ENCODE measurements at places on chromosomes 5 and 9.

DNA sequence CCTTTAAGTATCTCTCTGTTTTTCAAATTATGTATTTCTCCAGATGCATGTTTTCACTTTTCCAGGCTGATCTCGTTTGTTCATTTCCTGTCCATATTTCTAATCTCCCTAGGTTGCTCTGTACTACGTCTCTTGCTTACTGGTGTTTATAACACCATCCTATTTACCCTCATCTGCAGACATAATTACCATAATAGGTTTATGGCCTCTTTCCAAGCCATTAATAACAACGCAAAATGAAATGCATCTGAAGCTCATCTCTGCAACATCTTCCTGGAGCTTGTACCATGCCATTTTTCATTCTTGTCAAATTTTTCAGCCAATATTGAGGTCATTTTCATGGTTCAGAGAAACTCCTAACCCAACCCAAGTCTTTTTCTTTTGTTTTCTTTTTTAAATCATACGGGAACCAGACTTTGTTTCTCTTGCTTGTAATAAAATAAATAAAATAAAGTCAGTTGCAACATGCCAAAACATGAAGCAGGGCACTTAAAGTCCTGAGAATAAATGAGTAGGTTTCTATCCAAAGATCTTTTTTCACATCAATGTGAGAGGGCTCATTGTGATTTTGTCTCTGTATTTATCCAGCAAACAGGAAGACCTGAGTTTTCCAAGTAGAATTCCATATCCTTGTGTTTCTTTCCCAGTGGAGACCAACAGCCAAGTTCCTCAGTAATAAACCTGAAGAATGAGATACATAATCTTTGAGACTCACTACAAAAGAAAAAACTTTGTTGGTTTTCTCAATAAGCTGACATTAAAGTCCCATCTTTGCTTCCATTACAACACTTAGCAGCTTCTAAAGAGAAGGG is 37.0 kb downstream of the DPYSL3 start:
- no peak for DNase-seq

DNA sequence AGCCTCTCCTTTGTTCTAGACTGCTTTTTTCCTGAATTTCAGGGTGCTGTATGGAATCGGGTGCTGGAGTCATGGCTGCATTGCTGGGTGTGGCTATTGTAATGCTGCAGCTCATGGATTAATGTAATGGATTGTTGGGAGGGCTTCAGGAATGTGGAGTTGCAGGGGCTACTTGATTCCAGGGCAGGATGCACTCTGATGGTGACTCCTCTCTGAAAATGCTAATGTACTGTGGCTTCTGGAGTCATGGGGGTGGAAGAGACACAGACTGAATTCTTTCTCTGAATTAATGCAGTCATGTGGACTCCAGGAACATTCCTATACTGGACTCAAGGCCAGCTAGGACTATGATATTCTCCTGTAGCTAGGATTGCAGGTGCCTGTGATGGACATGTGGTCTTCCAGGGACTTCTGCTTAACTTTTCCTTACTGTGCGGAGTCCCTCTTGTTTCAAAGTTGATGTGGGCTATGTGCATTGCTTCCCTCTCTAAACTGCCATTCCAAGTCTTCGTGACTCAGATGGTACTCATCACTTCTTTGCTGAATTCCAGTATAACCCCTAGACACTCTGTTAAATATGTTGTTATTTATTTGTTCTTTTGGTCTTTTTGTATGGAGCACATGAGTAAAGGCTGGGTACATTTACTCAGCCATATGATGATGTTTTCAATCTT is 396.2 kb downstream of the KCTD16 start:
- peak; percentile 39 for DNase-seq

DNA sequence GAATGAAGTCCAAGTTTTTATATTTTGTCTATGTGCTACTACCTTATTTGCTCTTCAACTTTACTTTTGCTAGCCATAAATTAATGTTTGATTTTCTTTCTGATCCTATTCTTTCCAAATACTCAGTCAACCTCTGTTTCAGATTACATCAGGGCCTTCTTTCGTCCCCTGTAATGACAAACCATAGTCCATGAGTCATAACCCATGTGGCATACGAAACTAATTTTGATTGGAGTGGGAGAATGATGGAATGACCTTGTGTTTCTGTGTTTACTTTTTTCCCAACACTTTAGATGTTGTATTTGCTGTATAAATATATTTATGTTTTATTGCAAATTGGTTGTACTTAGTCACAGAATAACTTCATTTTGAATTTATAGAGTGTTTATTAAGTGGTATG is 1043.1 kb downstream of the DTWD2 start:
- no peak for DNase-seq

- no peak for DNase-seq
These were observed 275.5 kb upstream of the TAS2R1 start for GRCh38 chr5:9905661-9906060.

- no peak for DNase-seq
These were observed 56.8 kb downstream of the PTCH1 start for GRCh38 chr9:95459851-95460517.

GRCh38 chr9:81146684-81147337 is 542.5 kb downstream of the TLE1 start:
- no peak for DNase-seq

GRCh38 chr9:81462801-81463200 is 226.5 kb downstream of the TLE1 start:
- no peak for DNase-seq

DNA sequence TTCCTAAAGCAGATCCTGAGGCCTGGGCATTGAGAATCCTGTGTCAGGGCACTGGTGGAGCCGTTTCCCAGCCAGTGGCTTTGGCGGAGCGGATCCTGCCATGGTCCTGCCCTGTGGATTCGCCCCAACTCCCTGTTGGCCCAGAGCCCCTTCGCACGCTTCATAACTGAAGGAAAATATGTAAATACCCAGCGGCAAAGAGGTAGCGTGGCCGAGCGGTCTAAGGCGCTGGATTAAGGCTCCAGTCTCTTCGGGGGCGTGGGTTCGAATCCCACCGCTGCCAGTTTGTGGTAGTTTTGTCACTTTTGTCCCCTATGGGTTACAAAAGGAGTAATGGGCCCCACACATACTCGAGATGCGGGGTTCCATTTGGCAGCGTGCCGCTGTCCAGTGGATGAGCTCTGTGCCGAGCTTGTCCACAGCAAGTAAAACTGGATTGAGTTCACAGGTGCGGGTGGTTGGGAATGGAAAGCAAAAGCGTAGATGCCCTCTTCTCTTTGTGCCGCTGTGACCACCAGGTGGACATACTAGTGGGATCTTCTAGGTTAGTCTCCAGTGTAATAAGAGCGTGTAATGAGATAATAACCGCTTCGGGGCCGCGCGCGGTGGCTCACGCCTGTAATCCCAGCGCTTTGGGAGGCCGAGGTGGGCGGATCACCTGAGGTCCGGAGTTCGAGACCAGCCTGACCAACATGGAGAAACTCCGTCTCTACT is 17.3 kb downstream of the TRIM7 start:
- DNase-seq: peak; percentile 95

GRCh38 chr5:173302546-173303155 is 25.6 kb downstream of the STC2 start:
- DNase-seq: peak; percentile 93

DNA sequence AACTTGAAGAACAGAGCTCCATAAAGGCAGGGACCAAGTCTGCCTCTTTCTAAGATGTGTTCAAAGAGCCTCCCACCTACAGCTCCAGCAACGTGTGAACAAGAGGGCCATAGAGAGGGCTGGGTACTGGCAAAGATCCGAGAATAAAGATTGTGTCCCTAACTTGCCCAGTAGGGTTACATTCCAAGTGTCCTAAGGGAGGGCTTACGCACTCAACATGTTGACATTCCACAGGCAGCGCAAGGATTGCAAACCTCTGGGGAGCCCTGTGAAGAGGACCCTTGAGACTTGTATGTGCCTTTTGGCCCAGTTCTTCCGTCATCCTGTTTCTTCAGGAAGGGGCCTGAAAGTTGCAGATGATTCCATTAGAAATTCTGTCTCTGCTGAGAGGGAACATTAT is 48.2 kb upstream of the ENTREP1 start:
- peak; percentile 6 for DNase-seq

DNA sequence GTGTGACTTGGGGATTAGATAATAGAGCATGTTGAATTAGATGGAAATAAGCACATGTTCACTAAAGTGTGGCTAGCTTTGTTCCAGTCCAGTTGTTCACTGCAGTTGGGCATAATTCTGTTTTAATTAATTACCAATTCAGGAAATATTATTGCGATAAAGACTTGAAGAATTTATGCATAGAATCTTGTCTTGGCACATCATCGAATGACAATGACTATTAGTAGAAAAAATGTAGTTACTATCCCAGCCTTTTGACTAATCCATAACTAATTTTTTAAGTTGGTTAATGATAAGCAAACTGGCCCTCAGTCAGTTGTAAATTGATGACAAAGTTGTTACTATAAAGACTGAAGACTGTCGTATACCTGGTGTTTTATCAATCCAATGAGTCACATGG is 10.5 kb downstream of the LNPEP start:
- no peak for DNase-seq

- DNase-seq: no peak
These were observed 165.5 kb upstream of the DMAC1 start for GRCh38 chr9:7965063-7965462.

DNA sequence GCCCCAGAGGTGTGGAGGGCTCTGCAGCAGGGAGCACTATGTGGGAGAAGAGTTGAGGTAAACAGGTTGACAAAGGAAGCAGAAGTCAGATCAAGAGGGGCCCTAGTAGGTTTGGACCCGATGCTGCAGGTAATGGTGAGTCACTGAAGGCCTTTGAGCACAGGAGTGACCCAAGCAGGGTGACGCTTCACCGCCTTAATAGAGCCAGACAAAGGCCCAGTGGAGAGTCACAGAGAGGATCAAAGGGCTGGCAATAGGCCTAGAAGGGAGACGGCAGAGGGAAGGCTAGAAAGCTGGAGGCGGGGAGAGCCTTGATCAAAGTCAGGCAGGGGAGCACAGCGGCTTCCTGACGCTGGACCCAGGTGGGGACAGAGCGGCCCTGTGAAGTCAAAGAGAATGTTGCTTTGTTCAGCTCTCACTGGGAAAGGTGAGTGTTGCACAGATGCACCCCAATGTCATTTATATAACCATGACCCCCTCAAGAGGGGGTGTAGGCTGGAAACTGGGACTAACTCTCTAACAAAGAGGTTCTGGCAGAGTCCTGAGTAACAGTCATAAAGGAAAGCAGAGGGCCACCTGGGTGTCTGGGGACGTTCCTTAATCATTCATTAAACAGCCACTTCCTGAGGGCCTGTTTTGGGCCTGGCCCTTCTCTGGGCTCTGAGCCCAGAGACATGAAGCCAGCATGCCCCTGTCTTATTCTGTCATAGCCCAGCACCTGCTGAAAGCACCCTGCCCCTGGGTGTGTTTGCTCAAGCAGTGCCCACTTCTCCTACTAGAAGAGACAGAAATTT is 9.8 kb upstream of the CPLX2 start:
- DNase-seq: peak; percentile 35

DNA sequence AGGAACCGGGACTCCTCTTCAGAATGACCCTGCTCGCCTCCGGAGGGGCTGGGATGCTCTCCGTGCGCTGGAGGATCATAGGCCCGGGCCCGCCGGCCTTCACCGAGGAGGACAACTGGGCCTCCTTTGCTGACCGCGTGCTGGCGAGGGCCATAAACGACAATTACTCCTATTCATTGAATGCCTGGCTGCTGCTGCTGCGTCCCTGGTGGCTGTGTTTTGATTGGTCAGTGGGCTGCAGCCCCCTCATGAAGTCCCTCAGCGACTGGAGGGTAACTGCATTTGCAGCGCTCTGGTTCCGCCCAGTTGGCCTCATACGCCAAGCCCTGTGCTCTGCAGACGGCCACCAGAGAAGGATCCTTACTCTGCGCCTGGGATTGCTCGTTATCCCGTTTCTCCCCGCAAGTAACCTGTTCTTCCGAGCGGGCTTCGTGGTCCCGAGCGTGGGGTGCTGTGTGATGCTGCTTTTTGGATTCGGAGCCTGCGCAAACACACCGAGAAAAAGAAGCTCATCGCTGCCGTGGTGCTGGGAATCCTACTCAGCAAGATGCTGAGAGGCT is 16.6 kb downstream of the OR2V1 start:
- DNase-seq: peak; percentile 29

GRCh38 chr5:111172504-111172903 is 51.7 kb upstream of the CAMK4 start:
- peak; percentile 13 for DNase-seq

DNA sequence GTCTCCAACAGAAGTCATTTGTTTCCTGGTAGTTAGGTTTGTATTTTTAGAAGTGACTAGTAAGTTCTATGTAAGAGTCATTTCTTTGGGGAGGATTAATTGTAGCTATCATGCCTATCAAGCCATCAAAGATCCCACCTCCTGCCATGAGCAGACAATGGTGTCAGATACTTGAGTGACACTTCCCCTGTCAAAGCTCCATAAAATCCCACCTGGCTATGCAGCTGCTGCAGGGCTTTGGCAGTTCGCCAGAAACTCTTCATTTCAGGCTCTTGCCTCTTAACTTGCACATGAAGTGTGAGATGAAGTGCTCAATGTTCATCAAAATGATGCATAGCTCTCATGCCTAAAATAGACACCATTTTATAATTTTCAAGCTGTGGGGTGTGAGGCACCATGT is 312.1 kb downstream of the CDH12 start:
- DNase-seq: no peak

DNA sequence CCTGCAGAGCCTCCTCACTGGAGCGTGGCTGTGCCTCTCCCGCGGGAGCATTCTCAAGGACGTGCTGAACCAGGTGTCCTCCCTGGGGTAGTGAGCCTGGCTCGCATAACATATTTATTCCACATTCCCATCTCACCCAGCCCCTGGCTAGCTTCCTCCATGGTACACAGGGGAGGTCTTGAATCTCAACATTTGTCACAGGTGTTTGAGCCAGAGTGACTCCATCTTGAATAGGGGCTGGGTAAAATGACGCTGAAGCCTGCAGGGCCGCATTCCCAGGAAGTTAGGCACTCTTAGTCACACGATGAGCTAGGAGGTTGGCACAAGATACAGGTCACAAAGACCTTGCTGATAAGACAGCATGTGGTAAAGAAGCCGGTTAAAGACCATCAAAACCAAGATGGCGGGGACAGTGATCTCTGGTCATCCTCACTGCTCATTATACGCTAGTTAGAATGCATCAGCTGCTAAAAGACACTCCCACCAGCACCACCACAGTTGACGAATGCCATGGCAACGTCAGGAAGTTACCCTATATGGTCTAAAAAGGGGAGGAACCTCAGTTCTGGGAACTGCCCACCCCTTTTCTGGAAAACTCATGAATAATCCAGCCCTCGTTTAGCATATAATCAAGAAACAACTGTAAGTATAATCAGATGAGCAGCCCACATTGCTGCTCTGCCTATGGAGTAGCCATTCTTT is 273.8 kb upstream of the IRX4 start:
- DNase-seq: no peak
